ENCODE measurements at places on chromosomes 3 and 15. TPM values are rescaled to one million over a fixed set of nuclear protein-coding genes. Genes with fewer than 3 reads are reported as not detected.

GRCh38 chr3:172201870-172202236 lies 162.5 kb downstream of the FNDC3B start:
- H3K27ac ChIP-seq, result peak overlapping the region; percentile 96
- H3K4me1 ChIP-seq, result peaks cover 61% of the 10 kb centered on the region
- H3K36me3 ChIP-seq, result peaks cover 6% of the 10 kb centered on the region

GRCh38 chr15:66872405-66872804 lies 170.4 kb downstream of the SMAD6 start:
- DNase-seq, result no peak
- peaks cover 9% of the 10 kb centered on the region for H3K4me1 ChIP-seq
- H3K27me3 ChIP-seq, result no peaks in the 10 kb centered on the region
- no peak overlapping the region for H3K4me3 ChIP-seq
- no peak overlapping the region for H3K27ac ChIP-seq

- no peaks in the 10 kb centered on the region for H3K4me1 ChIP-seq
- no peak overlapping the region for H3K4me3 ChIP-seq
- DNase-seq, result no peak
- H3K27ac ChIP-seq, result no peak overlapping the region
- no peaks in the 10 kb centered on the region for H3K36me3 ChIP-seq
Observed at GRCh38 chr3:29265509-29266072, 15.3 kb upstream of the RBMS3 start.

DNA sequence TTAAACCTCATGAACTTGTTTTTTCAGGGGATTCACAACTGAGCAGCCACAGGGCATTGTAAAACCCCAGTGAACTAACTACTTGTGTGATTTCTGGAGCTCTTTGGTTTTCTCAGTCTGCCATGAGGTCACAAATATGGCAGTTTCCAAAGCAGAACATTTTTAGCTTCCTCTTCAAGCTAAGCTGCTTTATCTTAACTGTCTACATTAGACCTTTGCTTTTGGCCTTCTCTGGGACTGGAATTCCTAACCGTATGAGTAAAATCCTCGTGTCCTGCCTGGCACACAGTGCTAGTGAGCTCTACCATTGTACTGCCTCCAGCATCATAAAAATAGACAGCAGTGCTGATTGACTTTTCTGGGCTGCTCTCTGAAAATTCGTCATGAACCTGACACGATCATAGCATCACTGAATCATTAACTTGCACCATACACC lies 22.1 kb downstream of the CDIN1 start:
- peak; percentile 98 for DNase-seq
- peak overlapping the region; percentile 66 for H3K4me3 ChIP-seq
- H3K27me3 ChIP-seq, result no peaks in the 10 kb centered on the region
- no peaks in the 10 kb centered on the region for H3K36me3 ChIP-seq

GRCh38 chr3:72164635-72164978 lies 379.7 kb upstream of the PROK2 start:
- no peak overlapping the region for H3K27ac ChIP-seq
- H3K36me3 ChIP-seq, result no peaks in the 10 kb centered on the region
- peaks cover 8% of the 10 kb centered on the region for H3K4me1 ChIP-seq
- no peak overlapping the region for H3K4me3 ChIP-seq
- DNase-seq, result no peak
- H3K27me3 ChIP-seq, result no peaks in the 10 kb centered on the region

- peaks cover 10% of the 10 kb centered on the region for H3K4me1 ChIP-seq
- no peaks in the 10 kb centered on the region for H3K27me3 ChIP-seq
- no peak overlapping the region for H3K4me3 ChIP-seq
- no peak for DNase-seq
- no peaks in the 10 kb centered on the region for H3K36me3 ChIP-seq
Observed at GRCh38 chr3:190197346-190197763, 76.7 kb upstream of the P3H2 start.

GRCh38 chr15:39596358-39597051 lies 15.6 kb downstream of the THBS1 start:
- peak overlapping the region; percentile 74 for H3K4me3 ChIP-seq
- H3K36me3 ChIP-seq, result peaks cover 71% of the 10 kb centered on the region
- no peaks in the 10 kb centered on the region for H3K27me3 ChIP-seq
- peaks cover 16% of the 10 kb centered on the region for H3K4me1 ChIP-seq
- peak overlapping the region; percentile 95 for H3K27ac ChIP-seq

DNA sequence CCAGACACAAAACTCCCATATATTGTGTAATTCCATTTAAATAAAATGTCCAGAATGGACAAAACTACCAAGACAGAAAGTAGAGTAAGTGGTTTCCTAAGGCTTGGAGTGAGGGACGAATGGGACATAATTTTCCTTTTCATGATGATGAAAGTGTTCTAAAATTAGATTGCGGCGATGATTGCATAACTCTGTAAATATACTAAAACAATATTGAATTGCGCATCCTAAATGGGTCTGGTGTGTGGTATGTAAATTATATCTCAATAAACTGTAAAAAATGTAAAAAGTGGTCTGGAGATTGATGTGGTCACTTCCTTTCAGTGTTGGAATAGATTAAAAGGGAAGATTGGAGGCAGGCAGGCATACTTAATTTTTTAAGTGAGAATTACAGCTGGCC lies 105.9 kb upstream of the KCNAB1 start:
- H3K4me3 ChIP-seq, result no peak overlapping the region
- H3K4me1 ChIP-seq, result no peaks in the 10 kb centered on the region
- no peak overlapping the region for H3K27ac ChIP-seq
- DNase-seq, result no peak

DNA sequence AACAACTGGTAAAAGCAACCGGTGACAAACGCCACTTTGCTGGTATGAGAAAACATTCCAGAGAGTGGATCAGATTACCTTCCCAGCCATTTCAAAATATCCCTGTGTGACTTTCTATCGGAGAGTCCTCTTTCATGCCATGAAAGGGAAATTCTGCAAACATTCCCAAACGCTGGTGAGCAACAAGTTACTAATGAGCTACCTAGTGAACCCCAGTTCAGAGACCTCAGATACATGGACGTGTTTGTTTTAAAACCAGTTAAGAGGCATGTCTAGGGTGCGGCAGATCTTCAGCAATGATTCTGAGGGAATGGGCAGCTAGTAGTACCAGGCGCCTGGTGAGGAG lies 418.2 kb upstream of the NR2F2 start:
- H3K27me3 ChIP-seq, result no peaks in the 10 kb centered on the region
- no peaks in the 10 kb centered on the region for H3K4me1 ChIP-seq
- DNase-seq, result no peak
- H3K4me3 ChIP-seq, result no peak overlapping the region
- H3K27ac ChIP-seq, result no peak overlapping the region

GRCh38 chr3:70433091-70433490 lies 120.7 kb upstream of the MDFIC2 start:
- no peaks in the 10 kb centered on the region for H3K36me3 ChIP-seq
- no peak overlapping the region for H3K4me3 ChIP-seq
- H3K27ac ChIP-seq, result no peak overlapping the region
- DNase-seq, result peak; percentile 33
- no peaks in the 10 kb centered on the region for H3K27me3 ChIP-seq

- H3K27ac ChIP-seq, result no peak overlapping the region
- H3K4me1 ChIP-seq, result no peaks in the 10 kb centered on the region
- H3K4me3 ChIP-seq, result no peak overlapping the region
- H3K36me3 ChIP-seq, result no peaks in the 10 kb centered on the region
- no peak for DNase-seq
- H3K27me3 ChIP-seq, result no peaks in the 10 kb centered on the region
Observed at GRCh38 chr3:4517643-4518311, 24.6 kb downstream of the ITPR1 start.

The CX3CR1 gene
- not detected for total RNA-seq
